ENCODE measurements at places on chromosomes 4 and X.
A peak's percentile ranks its signal among the peaks of the same experiment; 100 is the strongest.

DNA sequence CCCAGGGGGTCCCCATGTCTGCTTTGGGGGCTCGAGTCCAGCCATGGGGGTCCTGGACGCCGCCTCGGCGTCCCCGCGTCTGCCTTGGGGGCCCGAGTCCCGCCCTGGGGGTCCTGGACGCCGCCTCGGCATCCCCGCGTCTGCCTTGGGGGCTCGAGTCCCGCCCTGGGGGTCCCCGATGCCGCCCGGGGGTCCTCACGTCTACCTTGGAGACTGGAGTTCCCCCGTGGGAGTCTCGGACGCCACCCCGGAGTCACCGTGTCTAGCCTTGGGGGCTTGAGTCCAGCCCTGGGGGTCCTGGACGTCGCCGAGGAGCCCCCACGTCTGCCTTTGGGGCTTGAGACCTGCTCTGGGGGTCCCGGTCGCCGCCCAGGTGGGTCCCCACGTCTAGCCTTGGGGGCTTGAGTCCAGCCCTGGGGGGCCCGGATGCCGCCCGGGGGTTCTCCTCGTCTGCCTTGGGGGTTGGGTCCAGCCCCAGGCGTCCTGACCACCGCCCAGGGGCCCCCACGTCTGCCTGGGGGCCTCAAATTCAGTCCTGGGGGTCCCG, 1.1 kb upstream of the GTPBP6 start:
- no peak for DNase-seq

- peak; percentile 14 for DNase-seq
Measured at GRCh38 chrX:55057675-55058249, 17.1 kb upstream of the PAGE2B start.

DNA sequence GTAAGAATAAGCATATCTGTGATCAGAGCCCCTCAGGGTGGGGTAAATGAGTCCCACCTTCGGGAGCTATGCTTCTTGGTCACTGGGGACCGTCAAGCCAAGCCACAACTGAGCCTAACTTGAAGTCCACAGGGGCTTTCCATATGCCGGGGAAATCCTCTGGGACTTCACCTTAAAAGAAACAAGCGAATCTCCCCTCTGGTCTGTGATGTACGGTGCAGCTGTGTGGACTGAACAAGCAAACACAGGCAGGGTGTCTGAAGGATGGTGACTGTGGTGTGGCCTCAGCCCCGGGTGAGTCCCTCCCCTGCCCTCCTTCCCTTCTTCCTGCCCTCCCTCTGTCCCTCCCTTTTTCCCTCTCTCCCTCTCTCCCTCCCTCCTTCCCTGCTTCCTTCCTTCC, 29.7 kb upstream of the PPP2R2C start:
- no peak for DNase-seq

DNA sequence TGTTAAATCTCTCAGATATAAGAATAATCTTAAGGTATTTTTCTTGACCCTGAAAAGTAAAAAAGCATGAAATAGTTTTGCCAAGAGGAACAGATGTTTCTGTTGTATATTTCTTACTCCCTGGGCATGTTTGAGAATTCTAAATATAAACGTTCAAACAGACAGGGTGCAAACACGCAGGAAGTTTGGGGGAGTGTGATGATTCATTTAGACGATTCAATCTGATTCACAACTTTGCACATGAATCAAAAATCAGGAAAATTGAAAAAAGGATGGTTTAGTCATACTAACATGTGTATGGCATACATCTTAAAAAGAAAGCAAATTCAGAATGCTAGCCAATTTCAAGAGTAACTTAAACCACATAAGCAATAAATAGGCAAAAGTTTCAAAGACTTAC, 340.3 kb upstream of the GRID2 start:
- DNase-seq, result no peak

GRCh38 chr4:108774809-108775530, 12.1 kb upstream of the ETNPPL start:
- DNase-seq, result no peak

- DNase-seq, result no peak
Measured at GRCh38 chr4:145954924-145955339, 16.3 kb upstream of the ZNF827 start.

GRCh38 chr4:2938906-2939305, 24.3 kb downstream of the NOP14 start:
- DNase-seq, result no peak

DNA sequence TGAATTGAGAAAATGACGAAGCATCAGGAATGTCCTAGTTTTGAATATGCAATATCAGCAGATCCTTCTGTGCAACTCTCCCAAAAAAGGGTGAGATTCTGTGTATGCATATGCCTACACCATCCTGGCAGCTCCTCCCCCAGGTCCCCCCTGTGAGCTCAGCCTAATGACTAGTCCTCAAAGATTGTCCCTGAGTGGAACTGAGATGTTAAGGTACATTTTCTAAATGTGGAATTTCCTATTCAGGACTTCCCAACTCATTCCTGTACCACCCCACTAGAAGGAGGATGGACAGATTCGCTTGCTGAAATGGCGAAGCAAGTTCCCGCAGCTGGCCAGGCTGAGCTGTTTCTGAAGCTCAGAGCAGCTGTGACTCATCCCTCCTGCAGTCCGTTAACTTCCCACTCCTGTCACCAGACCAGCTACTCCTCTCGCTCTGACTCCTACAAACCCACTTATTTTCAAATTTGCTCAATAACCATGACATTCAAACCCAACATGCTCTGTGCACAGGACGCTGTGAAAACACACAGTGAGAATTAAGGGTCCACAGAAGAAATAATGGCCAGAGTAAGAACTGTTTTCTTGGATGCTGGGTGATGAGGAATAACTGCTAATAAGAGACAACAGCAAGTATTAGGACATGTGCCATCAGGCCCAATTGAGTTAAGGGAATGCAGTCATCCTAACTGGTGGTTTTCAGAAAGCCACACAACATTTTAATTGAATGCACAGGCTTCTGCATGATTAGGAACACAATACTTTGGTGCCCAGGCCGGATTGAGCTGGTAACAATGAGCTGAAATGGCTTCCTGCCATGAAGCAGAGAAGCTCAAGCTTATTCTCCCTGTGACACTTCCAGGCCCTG, 40.0 kb upstream of the IRF2 start:
- DNase-seq, result peak; percentile 90

GRCh38 chr4:5146248-5146647, 95.0 kb downstream of the STK32B start:
- no peak for DNase-seq

DNA sequence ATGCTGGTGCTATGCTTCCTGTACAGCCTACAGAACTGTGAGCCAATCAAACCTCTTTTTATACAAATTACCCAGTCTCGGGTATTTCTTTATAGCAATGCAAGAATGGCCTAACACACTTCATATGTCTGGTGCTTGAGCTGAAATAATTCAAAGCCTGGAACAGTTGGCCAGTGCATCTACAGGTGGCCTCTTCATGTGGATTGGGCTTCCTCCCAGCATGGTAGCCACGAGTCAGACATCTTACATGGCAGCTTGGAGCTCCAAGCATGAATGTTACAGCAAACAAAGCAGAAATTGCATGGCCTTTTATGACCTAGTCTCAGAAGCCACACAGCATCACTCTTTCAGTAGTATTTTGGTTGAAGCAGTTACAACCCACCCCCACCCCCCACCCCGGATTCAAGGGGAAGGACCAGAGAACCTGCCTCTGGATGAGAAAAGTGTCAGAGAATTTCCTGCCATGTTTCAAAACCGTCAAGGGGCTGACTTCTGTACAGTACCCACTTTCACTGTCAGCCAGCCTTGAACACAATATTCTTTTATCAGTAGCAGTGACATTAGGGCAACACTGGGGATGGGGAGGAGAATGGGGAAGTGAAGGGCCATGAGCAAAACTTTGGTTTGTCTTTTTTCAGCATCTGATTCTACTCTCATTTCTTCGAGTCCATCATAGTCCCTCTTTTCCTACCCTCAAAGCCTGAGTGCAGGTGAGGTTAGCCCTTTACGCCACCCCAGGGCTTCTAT, 368.7 kb downstream of the BCOR start:
- DNase-seq, result no peak

GRCh38 chr4:182425302-182425701, 182.1 kb downstream of the TENM3 start:
- no peak for DNase-seq

DNA sequence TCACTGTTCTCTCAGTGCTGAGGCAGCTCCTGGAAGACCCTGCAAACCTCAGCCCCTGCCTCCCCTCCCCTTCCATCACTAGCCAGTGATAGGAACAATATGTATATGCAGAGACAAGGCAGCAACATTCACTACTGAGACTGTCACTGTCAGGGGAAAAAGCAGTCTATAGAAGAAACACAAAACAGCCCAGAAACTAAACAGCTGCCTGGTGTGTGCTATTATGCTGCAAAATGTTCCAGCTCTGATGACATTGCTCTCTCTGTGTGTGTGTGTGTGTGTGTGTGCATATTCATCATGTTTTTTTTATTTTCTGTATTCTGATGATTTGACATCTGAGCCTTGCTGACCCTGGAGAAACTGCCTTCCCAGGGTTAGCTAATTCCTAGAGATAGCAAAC, 147.2 kb downstream of the SPATA18 start:
- no peak for DNase-seq

- DNase-seq, result no peak
Measured at GRCh38 chr4:34718576-34719245, 1525.6 kb downstream of the ARAP2 start.

DNA sequence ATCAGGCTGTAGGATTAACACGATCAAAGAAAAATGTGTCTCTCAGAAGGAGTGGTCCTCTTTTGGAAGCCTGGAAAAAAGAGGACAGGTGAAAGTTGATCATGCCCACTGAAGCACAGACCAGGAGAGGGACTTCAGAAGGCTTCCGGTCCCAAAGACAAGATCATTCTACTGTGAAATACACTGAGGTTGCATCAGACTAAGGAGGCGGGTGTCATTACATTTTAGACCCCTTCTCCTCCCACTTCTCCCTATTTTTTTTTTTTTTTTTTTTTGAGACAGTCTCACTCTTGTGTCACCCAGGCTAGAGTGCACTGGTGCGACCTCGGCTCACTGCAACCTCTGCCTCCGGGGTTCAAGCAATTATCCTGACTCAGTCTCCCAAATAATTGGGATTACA, 67.5 kb downstream of the RBM47 start:
- DNase-seq, result no peak

- DNase-seq, result peak; percentile 14
Measured at GRCh38 chr4:48033825-48034413, 17.3 kb downstream of the NIPAL1 start.

- no peak for DNase-seq
Measured at GRCh38 chr4:111713276-111713675, 432.0 kb upstream of the FAM241A start.

GRCh38 chr4:85784947-85785346, 310.0 kb downstream of the ARHGAP24 start:
- DNase-seq, result no peak

DNA sequence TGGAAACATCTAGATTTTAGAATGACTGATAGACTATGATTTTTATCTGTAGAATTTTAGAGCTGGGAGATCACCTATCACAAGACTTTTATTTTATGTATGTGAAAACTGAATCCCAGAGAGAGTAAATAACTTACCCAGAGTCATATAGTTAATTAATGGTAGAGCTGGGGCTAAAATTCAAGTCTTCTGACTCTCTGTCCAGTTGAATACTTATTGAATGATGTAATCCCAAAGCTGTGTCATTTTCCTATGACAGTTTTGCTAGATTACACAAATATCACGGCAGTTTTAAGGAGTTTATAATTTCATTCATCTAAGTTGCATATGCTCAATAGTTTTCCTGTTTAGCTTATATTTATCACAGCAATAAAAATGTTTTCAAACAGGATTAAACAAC, 6.7 kb downstream of the NRK start:
- no peak for DNase-seq

GRCh38 chr4:106080376-106080775, 185.1 kb downstream of the NPNT start:
- DNase-seq, result no peak

DNA sequence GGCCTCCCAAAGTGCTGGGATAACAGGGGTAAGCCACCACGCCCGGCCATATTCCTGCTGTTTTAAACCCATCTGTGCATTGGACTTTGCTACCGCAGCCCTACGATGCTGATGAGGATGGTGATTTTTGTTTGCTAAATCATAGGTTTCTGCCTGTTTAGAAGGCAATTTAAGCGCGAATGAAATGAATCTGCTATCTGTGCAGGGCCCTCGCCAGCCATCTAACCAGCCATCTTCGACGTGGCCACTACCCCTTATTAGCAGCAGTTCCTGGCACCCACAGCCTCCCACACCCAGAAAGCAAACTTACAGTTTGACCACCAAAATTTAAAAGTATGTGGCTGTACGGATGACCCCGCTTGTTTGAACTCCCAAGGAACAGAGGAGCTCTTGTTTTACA, 178.5 kb downstream of the SHOX start:
- DNase-seq, result no peak

- peak; percentile 25 for DNase-seq
Measured at GRCh38 chr4:60485276-60485675, 714.9 kb upstream of the ADGRL3 start.

DNA sequence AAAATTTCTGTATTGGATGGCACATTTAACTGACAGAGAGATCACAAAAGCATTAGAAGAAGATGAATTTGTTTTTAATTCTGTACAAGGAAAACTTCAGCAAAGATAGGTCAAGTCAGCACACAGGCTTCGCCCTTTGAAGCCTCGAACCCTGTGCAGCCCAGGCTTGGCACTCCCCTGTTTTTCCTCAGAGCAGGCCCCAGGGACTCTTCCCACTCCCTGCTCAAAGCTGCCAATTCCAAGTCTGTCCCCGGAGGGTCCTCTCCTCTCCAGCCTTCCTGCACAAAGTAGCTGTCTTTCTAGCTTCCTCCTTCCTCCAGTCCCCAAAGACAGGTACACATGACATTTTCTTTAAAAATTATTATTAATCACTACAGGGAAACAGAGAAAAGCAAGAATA, 466.3 kb downstream of the PPARGC1A start:
- DNase-seq, result no peak
